ENCODE measurements at places on chromosomes 4 and X. TPM values are rescaled to one million over a fixed set of nuclear protein-coding genes. Genes with fewer than 3 reads are reported as not detected.

DNA sequence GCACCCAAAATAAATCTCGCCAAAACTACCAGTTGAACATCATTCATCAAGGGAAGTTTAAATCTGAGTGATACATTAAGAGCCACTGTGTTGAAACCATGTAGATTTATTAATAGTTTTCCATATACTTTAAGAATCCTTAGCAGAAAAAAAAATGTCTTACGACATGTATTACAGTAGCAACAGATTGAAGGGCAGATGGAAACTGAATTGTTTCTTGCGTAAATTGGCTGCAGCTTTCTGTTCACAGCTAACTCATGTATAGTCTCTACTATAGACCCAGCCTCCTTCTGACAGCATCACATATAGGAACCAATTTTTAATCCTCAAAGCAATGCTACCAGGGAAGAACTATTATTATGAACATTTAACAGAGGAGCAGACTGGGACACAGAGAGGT, 195.2 kb upstream of the PUDP start:
- H3K27me3 ChIP-seq = no peaks in the 10 kb centered on the region
- no peak for DNase-seq
- H3K4me3 ChIP-seq = no peak overlapping the region
- H3K36me3 ChIP-seq = no peaks in the 10 kb centered on the region
- H3K4me1 ChIP-seq = no peaks in the 10 kb centered on the region

Gene DCAF12L1
- total RNA-seq = not detected

DNA sequence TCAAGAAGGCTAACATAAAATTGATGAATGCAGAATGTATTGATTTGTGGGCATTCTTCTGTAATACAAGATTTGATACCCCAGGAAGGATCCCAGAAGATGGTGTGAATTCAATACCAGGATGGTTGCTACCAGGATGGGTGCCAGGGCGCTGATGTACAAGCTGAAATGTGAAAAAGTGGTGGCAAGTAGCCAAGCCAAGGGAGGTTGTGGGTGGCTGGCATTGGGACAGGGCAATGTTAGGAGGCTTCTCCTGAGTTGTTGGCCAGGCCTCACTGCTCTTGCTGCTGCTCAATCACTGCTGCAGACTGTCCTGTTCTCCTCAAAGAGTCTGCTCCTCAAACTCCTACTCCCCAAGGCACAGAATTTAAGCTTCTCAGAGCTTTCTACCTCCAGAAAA, 77.1 kb downstream of the RBM46 start:
- H3K4me1 ChIP-seq = no peaks in the 10 kb centered on the region
- H3K27me3 ChIP-seq = no peaks in the 10 kb centered on the region
- DNase-seq = no peak
- no peaks in the 10 kb centered on the region for H3K36me3 ChIP-seq
- no peak overlapping the region for H3K4me3 ChIP-seq

DNA sequence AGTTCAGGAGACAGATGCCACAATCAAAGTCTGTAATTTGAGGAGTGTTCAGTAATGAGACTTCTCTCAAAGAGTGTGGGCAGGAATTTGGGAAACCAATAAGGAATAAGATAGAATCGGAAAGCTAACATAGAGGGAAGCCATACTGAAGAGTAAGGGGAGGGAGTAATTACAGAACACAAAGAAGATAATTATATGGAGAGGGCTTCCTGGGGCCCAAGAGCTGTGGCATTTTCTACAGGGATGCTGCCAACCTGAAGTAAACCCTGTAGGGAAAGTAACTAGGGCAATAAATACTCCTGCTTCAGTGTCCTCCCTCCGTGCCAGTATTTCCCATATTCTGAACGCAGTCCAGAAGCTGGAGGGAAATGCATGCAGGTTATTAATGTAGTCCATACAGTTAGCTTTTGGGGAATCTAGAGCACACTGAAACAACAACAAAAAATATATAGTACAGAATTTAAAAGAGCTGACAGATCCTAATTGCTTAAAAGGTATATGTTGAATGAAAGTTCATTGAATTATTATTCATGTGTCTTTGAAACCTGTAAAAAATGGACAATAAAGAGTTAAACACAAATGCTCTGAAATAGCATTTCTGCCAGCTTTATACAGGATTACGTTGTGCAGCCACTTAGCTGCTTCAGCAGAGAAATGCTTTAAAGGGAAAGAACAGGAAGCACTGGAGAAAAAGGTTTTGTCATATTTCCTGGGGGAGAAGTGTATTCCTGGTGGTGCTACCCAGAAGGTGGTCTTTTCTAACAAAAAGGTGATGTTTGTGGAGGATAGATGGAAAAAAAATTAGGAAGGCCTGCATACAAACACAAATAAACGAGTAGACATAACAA, 48.0 kb downstream of the CXXC4 start:
- no peak overlapping the region for H3K27ac ChIP-seq
- no peaks in the 10 kb centered on the region for H3K4me1 ChIP-seq
- H3K4me3 ChIP-seq = no peak overlapping the region
- H3K36me3 ChIP-seq = no peaks in the 10 kb centered on the region
- no peak for DNase-seq

- peaks cover 4% of the 10 kb centered on the region for H3K4me1 ChIP-seq
- peaks cover 42% of the 10 kb centered on the region for H3K36me3 ChIP-seq
- H3K27me3 ChIP-seq = no peaks in the 10 kb centered on the region
- no peak overlapping the region for H3K27ac ChIP-seq
Observed at GRCh38 chr4:37648084-37648817, 37.9 kb downstream of the RELL1 start.

Gene EVC2
- total RNA-seq = 4.1 TPM

Gene FHIP1A
- total RNA-seq = 17.3 TPM

Gene TMEM131L
- total RNA-seq = 20.2 TPM

- no peaks in the 10 kb centered on the region for H3K27me3 ChIP-seq
- no peaks in the 10 kb centered on the region for H3K4me1 ChIP-seq
- H3K4me3 ChIP-seq = no peak overlapping the region
- no peaks in the 10 kb centered on the region for H3K36me3 ChIP-seq
- DNase-seq = no peak
- no peak overlapping the region for H3K27ac ChIP-seq
Observed at GRCh38 chr4:109368661-109369060, 65.0 kb upstream of the SEC24B start.

DNA sequence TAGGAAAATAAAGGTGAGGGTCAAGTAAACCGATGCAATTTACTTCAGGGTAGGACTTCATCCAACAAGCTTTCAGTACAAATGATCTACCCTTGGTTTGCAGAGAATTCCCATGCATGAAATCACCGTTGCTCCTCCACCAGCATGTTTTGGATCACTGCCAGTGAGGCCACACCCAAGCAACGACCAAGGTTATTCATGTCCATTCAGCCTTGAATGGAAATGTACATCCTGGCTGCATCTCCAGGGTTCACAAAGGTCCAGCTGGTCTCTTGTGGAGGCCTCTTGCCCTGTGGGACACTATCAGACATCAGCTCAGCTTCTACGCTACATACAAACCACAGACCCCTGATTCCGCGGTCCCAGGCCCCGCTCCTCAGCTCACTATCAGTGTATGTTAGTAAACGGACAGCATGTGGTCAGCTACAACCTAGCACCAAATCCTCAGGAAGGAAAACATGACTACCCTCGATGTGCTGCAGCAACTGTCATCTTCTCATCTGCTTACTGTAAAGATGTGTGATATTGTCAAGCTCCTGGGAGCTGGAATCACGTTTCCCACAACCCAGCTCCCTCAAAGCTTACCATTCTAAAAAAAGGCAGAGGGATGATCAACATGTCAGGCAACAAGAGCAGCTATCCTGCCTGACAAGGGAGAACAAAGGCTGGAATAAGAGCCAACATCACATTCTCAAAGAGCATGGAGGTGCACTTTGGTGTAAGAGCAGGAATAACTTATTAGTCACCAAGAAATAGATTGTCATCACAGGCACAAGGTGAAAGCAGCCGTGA, 4.9 kb downstream of the LYAR start:
- no peak overlapping the region for H3K4me3 ChIP-seq
- H3K36me3 ChIP-seq = no peaks in the 10 kb centered on the region
- no peak for DNase-seq
- H3K27me3 ChIP-seq = no peaks in the 10 kb centered on the region

- peaks cover 3% of the 10 kb centered on the region for H3K4me1 ChIP-seq
- H3K27ac ChIP-seq = peak overlapping the region; percentile 73
- no peak for DNase-seq
- H3K36me3 ChIP-seq = no peaks in the 10 kb centered on the region
- peak overlapping the region; percentile 62 for H3K4me3 ChIP-seq
Observed at GRCh38 chrX:55452833-55453124, 852 bp downstream of the MAGEH1 start.

GRCh38 chr4:166422475-166422874, 549.4 kb downstream of the TLL1 start:
- no peaks in the 10 kb centered on the region for H3K4me1 ChIP-seq
- H3K4me3 ChIP-seq = no peak overlapping the region

GRCh38 chr4:171644430-171645057, 168.7 kb upstream of the GALNTL6 start:
- H3K4me1 ChIP-seq = no peaks in the 10 kb centered on the region
- no peaks in the 10 kb centered on the region for H3K27me3 ChIP-seq
- H3K36me3 ChIP-seq = no peaks in the 10 kb centered on the region
- no peak overlapping the region for H3K4me3 ChIP-seq

DNA sequence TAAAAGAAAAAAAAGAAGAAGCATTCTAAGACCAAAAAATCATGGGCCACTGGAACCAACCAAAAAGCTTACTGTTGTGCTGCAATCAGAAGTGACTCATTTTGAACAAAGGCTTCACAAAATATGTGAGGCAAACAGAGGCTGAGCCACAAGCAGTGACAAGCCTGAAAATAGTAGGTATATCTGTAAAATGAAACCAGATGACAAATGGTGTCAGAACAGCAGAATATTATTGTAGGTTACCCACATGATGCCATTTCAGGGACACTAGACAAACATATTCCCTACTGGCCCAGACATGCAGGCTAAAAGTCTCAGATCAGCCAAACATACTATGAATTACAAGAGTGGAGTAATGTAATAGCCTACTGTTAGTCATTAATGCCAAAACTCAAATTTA, 1301.8 kb upstream of the DIAPH2 start:
- H3K4me1 ChIP-seq = no peaks in the 10 kb centered on the region
- H3K36me3 ChIP-seq = no peaks in the 10 kb centered on the region
- H3K27me3 ChIP-seq = no peaks in the 10 kb centered on the region
- DNase-seq = no peak
- H3K27ac ChIP-seq = no peak overlapping the region

GRCh38 chr4:53785996-53786395, 194.7 kb upstream of the LNX1 start:
- H3K27ac ChIP-seq = peak overlapping the region; percentile 5
- no peak overlapping the region for H3K4me3 ChIP-seq
- H3K4me1 ChIP-seq = no peaks in the 10 kb centered on the region
- H3K36me3 ChIP-seq = no peaks in the 10 kb centered on the region
- no peak for DNase-seq

Gene FAM9C
- total RNA-seq = not detected

GRCh38 chrX:53163436-53163835, 61.6 kb downstream of the KDM5C start:
- H3K4me1 ChIP-seq = no peaks in the 10 kb centered on the region
- no peaks in the 10 kb centered on the region for H3K27me3 ChIP-seq
- H3K27ac ChIP-seq = no peak overlapping the region
- no peak overlapping the region for H3K4me3 ChIP-seq
- no peak for DNase-seq

- no peak overlapping the region for H3K27ac ChIP-seq
- no peak for DNase-seq
- H3K4me1 ChIP-seq = no peaks in the 10 kb centered on the region
- no peak overlapping the region for H3K4me3 ChIP-seq
- no peaks in the 10 kb centered on the region for H3K27me3 ChIP-seq
Observed at GRCh38 chrX:123698979-123699520, 33.8 kb downstream of the THOC2 start.

Gene CTAG1A
- not detected for total RNA-seq

DNA sequence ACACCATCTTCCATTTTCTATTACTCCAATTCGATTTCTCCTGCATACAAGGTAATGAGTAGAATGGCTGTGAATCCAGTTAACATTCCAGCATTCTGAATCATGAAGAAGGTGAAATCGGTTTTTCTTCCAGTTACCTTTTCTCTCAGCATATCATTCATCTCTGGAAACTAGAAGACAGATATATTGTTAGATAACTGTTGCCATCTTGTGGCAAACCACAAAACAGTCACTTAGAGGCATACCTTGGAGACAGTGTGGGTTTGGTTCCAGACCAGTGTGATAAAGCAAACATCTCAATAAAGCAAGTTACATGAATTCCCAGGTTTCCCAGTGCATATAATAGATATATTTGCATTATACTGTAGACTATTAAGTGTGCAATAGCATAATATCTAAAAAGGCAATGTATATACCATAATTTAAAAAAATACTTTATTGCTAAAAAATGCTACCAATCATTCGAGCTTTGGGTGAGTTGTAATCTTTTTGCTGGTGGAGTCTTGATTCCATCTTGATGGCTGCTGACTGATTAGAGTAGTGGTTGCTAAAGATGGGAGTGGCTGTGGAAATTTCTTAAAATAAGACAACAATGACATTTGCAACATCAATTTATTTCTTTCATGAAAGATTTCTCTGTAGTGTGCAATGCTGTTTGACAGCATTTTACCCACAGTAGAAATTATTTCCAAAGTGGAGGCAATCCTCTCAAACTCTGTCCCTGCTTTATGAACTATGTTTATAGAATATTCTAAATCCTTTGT, 82.1 kb downstream of the SLC39A8 start:
- peak; percentile 14 for DNase-seq
- no peaks in the 10 kb centered on the region for H3K36me3 ChIP-seq
- no peaks in the 10 kb centered on the region for H3K4me1 ChIP-seq
- no peak overlapping the region for H3K4me3 ChIP-seq
- H3K27me3 ChIP-seq = no peaks in the 10 kb centered on the region
